ENCODE measurements at places on chromosomes 12 and 14.
A peak's percentile ranks its signal among the peaks of the same experiment; 100 is the strongest.

- DNase-seq: no peak
These were observed 182.1 kb upstream of the OTX2 start for GRCh38 chr14:56992332-56992820.

- no peak for DNase-seq
These were observed 42.9 kb downstream of the ERH start for GRCh38 chr14:69355154-69355597.

DNA sequence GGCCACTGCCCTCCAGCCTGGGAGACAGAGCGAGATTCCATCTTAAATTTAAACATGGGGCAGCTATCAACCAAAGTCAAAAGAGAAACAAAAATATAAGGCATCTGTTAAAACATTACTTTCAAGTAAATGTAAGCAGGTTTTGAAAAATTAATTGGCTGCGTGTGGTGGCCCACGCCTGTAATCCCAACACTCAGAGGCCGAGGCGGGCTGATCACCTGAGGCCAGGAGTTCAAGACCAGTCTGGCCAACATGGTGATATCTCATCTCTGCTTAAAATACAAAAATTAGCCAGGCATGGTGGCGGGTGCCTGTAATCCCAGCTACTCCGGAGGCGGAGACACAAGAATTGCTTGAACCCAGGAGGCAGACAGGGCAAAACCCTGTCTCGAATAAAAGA is 82.7 kb downstream of the PLEKHA5 start:
- no peak for DNase-seq

GRCh38 chr14:89430391-89431236 is 13.6 kb upstream of the FOXN3 start:
- no peak for DNase-seq

GRCh38 chr14:93977790-93978581 is 1.6 kb upstream of the ASB2 start:
- DNase-seq: no peak

DNA sequence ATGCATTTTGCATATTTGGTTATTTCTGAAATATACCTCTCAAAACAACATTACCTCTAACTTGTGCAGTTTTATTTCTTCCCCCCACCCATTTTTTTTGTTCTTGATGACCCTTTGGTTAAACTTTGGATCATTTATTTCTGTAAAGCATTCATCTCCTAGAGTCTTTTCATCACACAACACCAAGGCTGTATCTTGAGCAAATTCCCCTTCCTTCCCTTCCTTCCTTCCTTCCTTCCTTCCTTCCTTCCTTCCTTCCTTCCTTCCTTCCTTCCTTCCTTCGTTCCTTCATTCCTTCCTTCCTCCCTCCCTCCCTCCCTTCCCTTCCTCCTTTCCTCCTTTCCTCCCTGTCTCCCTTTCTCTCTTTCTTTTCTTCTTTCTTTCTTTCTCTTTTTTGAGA is 43.8 kb upstream of the PPP1R12A start:
- DNase-seq: no peak

- no peak for DNase-seq
These were observed 200.2 kb downstream of the PHLDA1 start for GRCh38 chr12:75831402-75831801.

DNA sequence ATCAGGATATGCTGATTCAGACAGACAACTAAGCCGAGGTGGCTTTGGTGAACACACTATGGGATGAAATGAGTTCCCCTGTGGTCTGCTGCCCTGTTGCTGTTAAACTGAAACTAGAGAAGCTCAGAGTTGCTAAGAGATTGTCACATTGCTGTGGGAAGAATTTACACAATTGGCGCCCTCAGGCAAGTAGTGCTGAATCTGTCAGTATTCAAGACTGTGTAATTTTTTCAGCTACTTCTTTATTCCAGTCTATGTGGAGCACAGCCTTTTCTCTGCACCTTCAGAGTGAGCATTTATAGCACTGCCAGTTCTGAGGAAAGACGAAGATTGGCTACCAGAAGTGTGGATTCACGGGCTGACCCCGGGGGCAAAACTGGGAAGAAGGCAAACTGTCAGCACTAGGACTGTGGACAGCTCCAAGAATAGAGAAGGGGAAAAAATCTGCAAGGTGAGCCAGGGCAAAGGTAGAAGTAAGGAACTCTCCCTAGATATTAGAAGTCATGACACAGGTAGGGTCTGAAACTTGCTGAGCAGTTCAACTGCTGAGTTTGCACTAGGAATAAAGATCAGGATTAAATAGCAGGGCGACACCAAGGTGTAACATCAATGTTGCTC is 218.8 kb upstream of the TMPO start:
- no peak for DNase-seq

DNA sequence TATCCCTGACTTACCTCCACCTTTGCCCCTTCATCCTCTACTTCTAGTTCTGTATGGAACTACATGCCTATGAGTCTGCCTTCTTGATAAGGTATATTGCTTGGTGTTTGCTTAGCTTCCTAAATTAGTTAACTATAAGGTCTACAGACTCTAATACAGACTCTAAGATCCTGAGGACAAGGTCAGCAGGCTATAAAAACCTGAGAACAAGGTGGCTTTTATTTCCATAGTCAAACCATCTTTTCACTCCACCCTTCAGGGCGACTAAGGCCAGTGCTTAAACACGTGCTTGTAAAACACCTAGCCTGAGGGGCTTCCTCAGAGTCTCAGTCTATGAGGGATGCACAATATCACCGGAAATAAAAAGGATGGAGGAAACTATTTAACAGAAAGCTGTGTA is 36.1 kb upstream of the COL2A1 start:
- no peak for DNase-seq

- no peak for DNase-seq
These were observed 226.1 kb downstream of the CHST11 start for GRCh38 chr12:104682790-104683279.

GRCh38 chr12:53378222-53378621 is 1.8 kb upstream of the SP1 start:
- peak; percentile 38 for DNase-seq

GRCh38 chr12:112992541-112993398 is 14.5 kb downstream of the OAS2 start:
- DNase-seq: peak; percentile 53

DNA sequence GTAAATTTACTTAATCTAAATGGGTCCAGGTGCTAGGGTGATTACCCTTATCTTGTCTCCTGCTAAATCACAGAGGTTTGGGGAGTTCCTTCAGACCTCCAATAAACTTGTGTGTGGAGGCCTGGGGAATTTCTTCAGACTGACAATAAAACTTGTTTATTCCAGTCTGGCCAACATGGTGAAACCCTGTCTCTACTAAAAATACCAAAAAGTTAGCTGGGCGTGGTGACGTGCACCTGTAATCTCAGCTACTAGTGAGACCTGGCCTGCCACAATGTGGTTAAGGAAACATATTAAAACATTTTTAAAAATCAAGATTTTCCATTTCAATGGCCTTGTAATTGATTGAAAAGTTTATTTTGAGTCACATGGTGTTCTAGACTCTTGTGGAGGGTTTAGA is 126.9 kb upstream of the FGD4 start:
- no peak for DNase-seq

DNA sequence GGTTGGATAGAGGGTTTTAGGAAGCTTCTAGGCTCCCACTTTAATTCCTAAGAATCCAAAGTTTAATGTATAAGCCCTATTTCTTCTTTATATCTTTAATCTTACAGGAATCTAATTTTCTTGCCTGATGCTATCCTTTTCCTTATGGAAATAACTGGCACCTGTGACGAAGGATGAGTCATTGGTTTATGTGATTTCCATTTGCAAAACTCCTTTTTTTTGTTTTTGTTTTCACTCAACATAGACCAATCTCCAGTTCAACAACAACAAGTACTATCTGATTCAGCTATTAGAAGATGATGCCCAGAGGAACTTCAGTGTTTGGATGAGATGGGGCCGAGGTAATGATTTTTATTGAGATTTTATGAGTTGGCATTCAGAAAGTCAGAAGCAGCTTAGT is 6.8 kb downstream of the PARP2 start:
- no peak for DNase-seq

- peak; percentile 52 for DNase-seq
These were observed 29.5 kb upstream of the RPLP0 start for GRCh38 chr12:120230326-120230973.

- no peak for DNase-seq
These were observed 163.5 kb downstream of the CCER1 start for GRCh38 chr12:90791445-90791844.

DNA sequence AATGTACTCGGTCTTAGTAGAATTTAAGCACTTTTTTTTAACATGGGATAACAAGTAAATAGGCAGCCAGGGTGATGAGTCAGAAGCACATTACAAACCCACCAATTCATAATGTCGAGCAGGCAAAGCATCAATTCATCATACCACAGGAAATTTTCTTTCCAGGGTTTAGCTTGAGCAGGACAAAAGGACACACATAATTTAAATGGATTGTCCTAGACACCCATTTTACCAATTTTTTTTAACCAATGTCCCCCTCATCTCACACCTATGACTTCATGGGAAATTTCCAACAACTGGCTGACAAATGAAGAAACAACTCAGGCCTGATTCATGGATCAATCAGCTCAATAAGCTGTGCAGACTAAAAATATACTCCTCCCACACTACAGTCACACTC is 58.8 kb upstream of the FOXG1 start:
- DNase-seq: no peak

GRCh38 chr12:16346958-16347357 is 487 bp upstream of the MGST1 start:
- no peak for DNase-seq

DNA sequence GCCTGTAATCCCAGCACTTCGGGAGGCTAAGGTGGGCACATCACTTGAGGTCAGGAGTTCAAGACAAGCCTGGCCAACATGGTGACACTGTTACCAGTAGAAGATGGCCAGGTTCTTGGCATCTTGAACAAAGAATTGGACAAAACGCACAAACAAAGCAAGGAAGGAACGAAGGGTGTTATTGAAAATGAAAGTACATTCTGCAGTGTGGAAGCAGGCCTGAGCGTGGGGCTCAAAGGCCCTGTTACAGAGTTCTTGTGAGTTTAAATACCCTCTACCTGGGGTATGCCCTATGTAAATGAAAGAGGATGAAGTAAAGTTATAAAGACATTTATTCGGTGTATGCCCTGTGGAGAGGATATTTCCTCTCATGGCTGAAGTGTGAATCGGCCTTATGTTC is 20.8 kb upstream of the CDK17 start:
- no peak for DNase-seq

- no peak for DNase-seq
These were observed 2.0 kb upstream of the GALC start for GRCh38 chr14:87994974-87995373.

GRCh38 chr14:31326111-31326510 is 94.2 kb downstream of the HEATR5A start:
- DNase-seq: no peak

- DNase-seq: no peak
These were observed 754 bp downstream of the ATG14 start for GRCh38 chr14:55410876-55411275.

DNA sequence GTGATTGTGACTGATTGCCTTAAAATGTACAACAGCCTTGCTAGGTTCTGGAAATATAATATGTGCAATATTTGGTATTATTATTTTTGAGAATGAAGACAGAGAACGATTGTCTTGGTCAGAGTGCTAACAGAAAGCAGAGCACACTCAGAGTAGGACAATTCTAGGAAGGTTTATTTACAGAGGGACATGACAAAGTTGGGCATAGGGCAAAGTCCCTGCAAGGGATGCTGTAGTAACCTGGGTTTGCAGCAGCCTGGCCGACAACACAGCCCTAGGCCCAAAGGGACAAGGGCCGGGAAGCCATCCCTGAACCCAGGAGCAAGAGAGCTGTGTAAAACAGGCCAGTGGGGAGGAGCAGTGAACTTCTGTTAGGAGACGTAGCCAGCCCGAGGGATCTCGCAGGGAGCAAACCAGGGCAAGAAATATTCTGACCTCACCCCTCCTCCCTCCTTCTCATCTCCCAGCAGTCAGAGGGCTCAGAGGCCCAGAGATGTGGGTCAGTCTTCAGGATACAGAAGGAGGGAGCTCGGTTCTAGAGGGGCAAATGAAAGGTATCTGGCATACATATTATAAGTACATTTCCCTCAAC is 51.0 kb upstream of the FERMT2 start:
- no peak for DNase-seq

- DNase-seq: no peak
These were observed 473.5 kb downstream of the ETNK1 start for GRCh38 chr12:23098517-23098916.

DNA sequence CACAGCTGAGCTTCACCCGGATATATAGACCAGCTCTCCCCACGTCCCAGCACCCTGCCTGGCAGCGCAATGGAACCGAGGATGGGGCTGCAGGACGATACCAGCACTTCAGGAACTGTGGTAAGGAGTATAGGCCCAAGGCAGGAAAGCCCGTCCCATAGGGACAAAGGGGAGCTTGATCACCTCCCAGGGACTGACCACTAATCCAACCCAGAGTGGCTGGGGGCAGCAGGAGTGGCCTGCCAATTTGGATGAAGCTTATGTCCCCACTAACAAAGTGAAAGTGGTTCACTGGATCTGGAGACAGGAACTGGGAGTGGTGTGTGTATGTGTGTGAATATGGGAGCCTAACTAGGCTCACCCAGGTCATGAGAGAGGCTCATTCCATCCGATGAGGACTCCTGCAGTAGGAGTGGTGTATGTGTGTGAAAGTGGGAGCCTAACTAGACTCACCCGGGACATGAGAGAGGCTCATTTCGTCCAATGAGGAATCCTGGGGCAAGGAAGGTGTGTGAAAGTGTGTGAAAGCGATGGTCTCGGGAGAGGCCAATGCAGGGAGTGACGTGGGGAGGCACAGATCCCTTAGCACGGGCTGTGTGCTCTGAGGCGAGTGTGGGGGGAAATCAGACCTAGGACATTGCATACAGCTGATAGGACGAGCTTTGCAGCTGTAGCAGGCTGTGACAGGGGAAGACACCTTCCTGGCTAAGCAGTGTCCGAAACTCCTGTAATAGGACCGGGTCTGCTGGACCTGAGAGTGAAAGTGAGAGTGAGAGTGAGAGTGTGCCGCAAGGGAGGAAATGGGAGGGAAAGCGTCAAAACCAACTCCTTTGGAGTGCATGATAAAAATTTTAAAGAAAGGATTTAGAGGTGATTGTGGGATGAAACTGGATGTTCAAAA is 25.7 kb downstream of the KLRK1 start:
- no peak for DNase-seq

GRCh38 chr12:127809275-127809674 is 457.7 kb upstream of the TMEM132C start:
- no peak for DNase-seq

DNA sequence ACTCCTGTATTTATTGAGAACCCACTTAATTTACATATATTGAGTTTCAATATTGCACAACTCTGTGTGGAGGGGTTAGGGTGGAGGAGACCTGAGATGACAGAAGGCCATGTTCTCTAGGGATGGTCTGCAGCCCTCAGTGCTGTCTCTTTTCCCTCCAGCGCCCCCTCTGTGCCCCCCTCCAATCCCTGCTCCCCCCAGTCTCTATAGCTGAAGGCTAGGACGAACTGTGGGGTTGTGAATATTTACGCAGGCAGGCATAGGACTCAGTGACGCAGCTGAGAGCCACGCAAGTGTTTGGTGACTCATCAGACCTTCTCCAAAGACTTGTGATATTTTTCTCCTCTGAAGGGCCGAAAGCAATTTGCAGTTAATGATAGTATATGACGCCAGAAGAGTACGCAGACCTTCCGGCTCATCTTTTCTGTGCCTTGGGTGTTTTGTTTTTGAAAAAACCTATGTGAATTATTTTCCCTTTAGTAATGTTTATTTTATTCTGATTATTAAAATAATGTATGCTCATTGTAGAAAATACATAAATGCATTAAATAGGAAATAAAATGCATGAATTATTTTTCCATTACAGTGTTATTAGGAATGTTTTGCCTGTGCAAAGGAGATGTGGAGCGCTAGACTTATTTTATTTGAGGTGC is 85.3 kb downstream of the SLC25A47 start:
- no peak for DNase-seq

- no peak for DNase-seq
These were observed 69.2 kb downstream of the PTPRQ start for GRCh38 chr12:80513211-80513610.
